T-helper 9 cell (primary cell): ENCODE measurements at places on chromosomes 1 and 21.

- peak; percentile 21 for DNase-seq
These were observed at the start of gene ADGRB2 for GRCh38 chr1:31764312-31765040. ADGRB2 (minus strand) TSS chr1:31764340; CDS start chr1:31757221, 7,119 bp downstream.

- no peak for DNase-seq
These were observed 2.4 kb upstream of the WNT3A start for GRCh38 chr1:228004331-228004855.

DNA sequence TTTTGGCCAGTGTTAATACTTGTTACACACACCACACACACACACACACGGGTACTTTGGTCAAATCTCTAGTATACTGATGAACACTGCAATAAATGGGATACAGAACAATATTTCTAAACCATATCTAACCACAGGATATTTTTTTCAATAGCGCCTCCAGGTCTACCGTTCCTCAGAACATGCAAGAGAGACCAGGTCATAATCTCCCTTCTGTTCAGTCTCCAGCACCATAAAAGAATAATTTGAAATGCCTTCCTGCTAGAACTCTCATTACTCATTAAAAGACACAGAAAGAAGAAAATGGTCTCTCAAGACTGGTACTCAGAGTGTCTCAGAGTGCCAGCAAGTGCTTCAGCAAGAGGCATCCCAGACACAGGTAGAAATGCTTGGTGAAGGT lies 11.5 kb upstream of the SLC44A3 start:
- DNase-seq: no peak

DNA sequence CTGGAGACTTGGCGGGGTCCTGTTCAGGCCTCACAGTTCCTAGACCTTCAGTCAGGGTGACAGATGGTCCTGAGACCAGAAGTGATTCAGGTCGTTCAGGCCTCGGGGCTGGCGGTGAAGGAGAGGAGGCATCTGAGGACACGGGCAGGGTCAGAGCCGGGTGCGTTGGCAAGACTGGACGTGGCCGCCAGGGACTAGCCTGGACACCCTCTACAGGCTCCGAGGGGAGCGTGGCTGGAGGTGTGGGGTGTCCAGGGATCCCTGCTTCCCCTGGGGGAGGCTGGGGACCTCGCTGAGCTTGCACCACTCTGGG lies 64.0 kb upstream of the TARDBP start:
- no peak for DNase-seq

DNA sequence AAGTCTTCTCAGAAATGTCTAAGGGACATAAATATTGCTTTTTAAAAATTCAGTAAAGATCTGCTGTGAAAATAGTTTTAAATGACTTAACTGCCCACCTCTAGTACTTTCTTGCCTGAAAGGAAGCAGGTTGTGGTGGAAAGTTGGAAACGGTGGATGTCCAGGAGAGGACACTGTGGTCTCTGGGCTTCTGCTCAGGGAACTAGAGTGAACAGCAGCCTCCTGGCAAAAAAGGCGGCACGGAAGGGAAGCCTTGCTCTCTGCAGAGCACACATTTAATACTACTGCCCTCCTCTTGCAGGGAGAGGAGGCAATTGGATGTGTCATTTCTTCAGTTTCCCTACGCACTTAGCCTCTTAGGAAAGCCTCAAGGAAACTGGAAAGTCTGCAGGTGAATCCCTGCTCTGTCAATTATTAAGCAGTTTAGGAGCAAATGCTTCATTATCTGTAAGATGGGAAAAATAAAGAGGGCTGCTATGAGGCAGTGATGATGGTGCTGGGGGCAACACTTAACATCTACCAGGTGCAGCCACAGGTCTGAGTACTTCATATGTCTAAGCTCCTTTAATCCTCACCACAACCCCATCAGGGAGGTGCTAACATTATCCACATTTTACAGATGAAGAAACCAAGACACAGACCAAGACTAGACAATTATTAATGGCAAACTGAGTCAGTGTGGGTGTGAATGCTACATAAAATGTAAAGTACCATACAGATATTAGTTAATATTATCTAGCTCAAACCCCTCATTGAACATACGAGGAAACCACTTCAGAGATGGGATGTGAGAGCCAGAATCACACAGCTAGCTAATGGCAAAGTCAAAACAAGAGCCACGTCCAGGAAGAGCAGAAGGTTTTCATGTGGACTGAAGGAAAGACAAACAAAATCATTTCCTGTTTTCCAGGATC lies 108.9 kb upstream of the ADAR start:
- DNase-seq: no peak

DNA sequence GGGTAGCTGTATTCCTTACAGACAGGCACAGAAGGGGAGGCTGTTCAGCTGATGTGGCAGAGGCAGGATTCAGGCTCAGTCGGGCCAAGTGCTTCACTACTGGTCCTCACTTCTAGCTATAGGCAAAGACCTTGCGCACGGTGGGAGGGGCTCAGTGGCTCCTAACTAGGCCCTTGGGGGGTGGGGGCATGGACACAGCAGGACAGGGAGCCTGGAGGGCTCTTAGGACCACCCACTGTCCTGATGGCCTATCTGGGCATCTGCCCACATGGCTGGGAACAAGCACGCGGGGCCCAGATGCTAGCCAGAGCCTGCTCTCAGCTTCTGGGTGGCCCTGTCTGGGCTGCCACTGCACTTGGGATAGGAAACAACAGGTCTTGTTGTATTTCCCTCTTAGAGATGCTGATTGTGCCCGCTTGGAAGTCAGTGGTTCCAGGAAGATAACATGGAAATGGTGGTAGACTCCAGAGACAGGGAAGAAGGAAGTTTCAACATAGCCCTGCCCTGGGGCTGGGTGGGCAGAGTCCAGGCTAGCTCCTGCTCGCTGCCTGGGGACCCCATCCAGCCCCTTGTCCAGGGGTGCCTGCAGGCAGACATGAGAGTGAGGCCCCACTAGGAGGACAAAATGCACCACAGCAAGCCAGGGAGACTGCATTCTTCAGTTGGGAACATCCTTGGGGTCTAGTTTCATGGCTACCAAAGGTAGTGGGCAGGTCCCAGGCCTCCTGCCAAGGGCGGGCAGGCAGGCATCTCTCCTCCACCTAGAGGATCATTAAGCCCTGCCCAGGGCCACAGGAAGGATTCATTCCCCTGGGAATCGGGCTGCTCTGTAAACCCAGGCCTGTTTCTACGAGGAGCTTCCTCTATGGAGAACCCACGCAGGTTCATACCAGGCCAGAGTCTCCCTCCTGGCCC lies 102.5 kb downstream of the BCAR3 start:
- no peak for DNase-seq

- no peak for DNase-seq
These were observed 11.6 kb downstream of the ADAM30 start for GRCh38 chr1:119884711-119885110.

DNA sequence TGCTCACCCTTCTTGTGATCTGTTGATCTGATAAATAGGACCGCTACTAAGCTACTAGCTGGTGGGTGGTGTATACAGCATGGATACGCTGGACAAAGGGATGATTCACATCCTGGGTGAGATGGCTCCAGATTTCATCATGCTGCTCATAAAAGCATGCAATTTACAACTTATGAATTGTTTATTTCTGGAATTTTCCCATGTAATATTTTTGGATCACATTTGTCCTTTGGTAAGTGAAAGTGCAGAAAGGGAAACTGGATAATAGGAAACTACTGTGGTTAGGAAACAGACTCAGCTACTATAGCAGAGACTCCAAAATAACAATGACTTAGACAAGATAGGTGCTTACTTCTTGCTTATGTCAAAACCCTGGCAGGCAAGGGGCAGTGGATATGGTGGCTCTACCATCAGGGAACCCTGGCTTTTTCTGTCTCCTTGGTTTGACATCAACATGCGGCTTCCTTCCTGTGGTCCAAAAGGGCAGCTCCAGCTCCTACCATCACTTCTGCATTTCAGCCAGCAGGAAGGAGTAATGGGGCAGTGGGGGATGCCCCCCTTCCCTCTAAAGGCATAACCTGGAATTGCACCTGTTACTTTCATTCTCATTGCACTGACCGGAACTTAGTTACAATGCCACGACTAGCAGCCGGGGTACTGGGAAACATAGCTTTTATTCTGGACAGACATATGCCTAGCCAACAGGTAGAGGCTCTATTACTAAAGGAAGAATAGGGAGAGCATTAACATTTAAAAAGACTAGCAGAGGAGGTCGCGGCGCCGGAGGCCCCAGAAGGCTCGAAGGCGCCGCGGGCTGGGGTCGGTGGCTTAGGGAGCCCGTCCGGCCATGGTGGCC lies 13.8 kb upstream of the AK2 start:
- DNase-seq: no peak

- DNase-seq: no peak
These were observed 44.2 kb downstream of the CAPN8 start for GRCh38 chr1:223621312-223621734.

- DNase-seq: no peak
These were observed 128.3 kb upstream of the TNR start for GRCh38 chr1:175871647-175872046.

- no peak for DNase-seq
These were observed 10.4 kb downstream of the DNAJC6 start for GRCh38 chr1:65319754-65320153.

GRCh38 chr1:54766726-54767125 lies 2.4 kb upstream of the PARS2 start:
- DNase-seq: no peak

DNA sequence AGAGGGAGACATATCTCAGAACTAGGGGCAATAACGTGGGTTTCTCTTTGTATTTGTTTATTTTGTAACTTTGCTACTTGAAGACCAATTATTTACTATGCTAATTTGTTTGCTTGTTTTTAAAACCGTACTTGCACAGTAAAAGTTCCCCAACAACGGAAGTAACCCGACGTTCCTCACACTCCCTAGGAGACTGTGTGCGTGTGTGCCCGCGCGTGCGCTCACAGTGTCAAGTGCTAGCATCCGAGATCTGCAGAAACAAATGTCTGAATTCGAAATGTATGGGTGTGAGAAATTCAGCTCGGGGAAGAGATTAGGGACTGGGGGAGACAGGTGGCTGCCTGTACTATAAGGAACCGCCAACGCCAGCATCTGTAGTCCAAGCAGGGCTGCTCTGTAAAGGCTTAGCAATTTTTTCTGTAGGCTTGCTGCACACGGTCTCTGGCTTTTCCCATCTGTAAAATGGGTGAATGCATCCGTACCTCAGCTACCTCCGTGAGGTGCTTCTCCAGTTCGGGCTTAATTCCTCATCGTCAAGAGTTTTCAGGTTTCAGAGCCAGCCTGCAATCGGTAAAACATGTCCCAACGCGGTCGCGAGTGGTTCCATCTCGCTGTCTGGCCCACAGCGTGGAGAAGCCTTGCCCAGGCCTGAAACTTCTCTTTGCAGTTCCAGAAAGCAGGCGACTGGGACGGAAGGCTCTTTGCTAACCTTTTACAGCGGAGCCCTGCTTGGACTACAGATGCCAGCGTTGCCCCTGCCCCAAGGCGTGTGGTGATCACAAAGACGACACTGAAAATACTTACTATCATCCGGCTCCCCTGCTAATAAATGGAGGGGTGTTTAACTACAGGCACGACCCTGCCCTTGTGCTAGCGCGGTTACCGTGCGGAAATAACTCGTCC lies 1.3 kb upstream of the OLIG2 start:
- DNase-seq: no peak

GRCh38 chr1:231385416-231385748 lies 36.7 kb downstream of the EGLN1 start:
- no peak for DNase-seq

GRCh38 chr1:20174937-20175666 lies 10.8 kb upstream of the UBXN10 start:
- DNase-seq: no peak

DNA sequence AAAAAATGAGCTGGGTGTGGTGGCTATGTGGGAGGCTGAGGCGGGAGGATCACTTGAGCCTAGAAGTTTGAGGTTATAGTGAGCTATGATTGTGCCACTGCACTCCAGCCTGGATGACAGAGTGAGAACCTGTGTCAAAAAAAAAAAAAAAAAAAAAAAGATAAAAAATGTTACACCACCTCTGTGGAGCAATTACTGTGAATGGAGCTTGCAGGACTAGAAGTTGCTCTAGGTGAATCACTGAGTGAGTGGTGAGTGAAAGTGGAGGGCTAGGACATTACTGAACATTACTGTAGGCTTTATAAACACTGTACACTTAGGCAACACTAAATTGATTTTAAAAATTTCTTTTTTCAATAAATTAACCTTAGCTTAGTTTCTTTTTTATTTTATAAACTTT lies 21.9 kb downstream of the TLCD4 start:
- DNase-seq: no peak

GRCh38 chr1:191804311-191804710 lies 354.0 kb upstream of the RGS18 start:
- no peak for DNase-seq

- no peak for DNase-seq
These were observed 49.1 kb downstream of the TRPM2 start for GRCh38 chr21:44402323-44403105.

- no peak for DNase-seq
These were observed 5.7 kb downstream of the UBXN11 start for GRCh38 chr1:26300578-26301275.

DNA sequence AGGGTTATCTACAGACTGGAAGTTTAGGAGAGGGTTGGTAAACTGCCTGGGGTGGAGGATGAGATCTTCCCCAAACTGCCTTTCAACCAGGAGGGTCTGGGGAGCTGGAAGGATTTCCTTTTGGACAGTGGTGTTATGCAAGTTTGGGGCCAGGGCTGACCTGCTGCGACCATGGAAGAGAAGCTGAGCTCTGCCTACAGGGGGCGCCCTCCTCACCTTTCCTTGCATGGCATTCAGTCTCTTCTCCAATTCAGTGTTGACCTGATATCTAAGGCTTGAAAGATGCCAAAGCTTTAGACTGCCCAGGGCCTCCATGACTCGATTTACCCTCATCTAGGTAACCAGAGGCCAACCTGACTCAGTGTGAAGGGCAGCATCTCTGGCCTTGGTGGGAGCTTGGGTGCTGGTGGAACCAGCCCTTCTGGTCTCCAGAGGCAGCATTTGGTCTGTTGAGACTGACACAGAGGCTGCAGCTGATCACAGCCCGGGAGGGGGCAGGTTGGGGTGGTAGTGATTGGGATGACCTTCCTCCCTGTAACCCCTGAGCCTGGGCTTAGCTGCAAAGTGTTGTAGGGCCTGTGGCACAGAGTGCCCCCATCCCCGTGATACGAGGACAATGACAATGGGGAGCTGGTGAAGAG lies 170.0 kb downstream of the GRIK3 start:
- no peak for DNase-seq

DNA sequence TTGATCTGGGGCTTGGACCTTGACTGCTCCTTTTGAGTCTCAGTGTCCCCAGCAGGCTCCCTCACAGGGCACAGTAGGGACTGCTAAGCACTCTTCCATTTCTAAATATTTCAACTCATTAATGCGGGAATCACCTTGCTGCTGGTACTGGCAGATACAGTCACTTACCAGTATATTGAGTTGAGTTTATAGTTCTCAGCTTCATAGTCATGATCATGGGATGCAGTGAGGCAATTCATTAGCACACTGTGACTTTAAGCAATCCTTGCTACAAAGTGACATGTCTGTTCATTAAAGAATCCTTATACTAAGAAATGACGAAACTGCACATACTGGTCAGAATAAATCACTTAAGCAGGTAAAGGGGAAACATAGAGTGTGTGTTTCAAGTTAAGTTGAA lies 240.8 kb downstream of the SPATA17 start:
- DNase-seq: no peak
